ENCODE measurements at places on chromosomes 1 and 21. TPM values are rescaled to one million over a fixed set of nuclear protein-coding genes. Genes with fewer than 3 reads are reported as not detected.

SCAMP3 gene
- 133 TPM for total RNA-seq

HES4 gene
- 44.1 TPM for total RNA-seq

CLEC20A gene
- not detected for total RNA-seq

SMIM12 gene
- total RNA-seq, result 36.1 TPM

SYPL2 gene
- 0.05 TPM for total RNA-seq

SELENBP1 gene
- total RNA-seq, result 4.5 TPM

AZIN2 gene
- total RNA-seq, result 0.20 TPM
